ENCODE measurements at places on chromosomes 11 and 22. TPM values are rescaled to one million over a fixed set of nuclear protein-coding genes. Genes with fewer than 3 reads are reported as not detected.

TMEM41B gene
- total RNA-seq, result 21.9 TPM

GRCh38 chr11:111320728-111321568 lies 22.6 kb downstream of the POU2AF3 start:
- H3K36me3 ChIP-seq, result no peaks in the 10 kb centered on the region
- H3K4me1 ChIP-seq, result no peaks in the 10 kb centered on the region
- H3K27ac ChIP-seq, result no peak overlapping the region
- H3K27me3 ChIP-seq, result peaks cover 2% of the 10 kb centered on the region
- no peak for DNase-seq
- no peak overlapping the region for H3K4me3 ChIP-seq

DNA sequence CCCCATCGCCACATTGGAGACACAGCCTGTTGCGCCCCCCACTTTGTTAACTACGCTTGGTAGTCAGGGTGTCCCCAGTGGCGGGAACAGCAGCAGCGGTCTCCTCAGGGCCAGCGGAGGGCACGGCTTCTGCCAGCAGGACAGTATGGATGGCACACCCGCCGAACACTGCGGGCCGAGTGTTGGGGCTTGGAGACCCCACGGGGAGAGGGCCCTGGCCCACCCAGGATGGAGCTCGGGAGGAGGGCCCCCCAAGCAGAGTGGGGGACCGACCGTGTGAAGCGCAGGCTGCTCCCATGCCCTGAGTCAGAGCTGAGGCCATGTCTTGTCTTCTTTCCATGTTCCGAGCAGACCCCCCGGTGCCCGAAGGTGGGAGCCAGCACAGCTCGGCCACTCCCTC lies 17.8 kb downstream of the MRPL23 start:
- H3K4me3 ChIP-seq, result no peak overlapping the region
- H3K36me3 ChIP-seq, result no peaks in the 10 kb centered on the region
- DNase-seq, result no peak
- H3K27ac ChIP-seq, result no peak overlapping the region

PAK1 gene
- total RNA-seq, result 119 TPM

- no peak overlapping the region for H3K4me3 ChIP-seq
- DNase-seq, result no peak
- peak overlapping the region; percentile 81 for H3K27ac ChIP-seq
These were observed 38.1 kb upstream of the ADA2 start for GRCh38 chr22:17257121-17258001.
